ENCODE measurements at places on chromosomes 3 and 15. TPM values are rescaled to one million over a fixed set of nuclear protein-coding genes. Genes with fewer than 3 reads are reported as not detected.

The GASK1A gene
- 1.3 TPM for total RNA-seq

The PLS1 gene
- 0.97 TPM for total RNA-seq

The ARHGEF26 gene
- total RNA-seq: 1.3 TPM

The SPATA12 gene
- total RNA-seq: not detected

The GOLGA8Q gene
- 0.49 TPM for total RNA-seq

The WDR49 gene
- total RNA-seq: 0.49 TPM

The SLC9A9 gene
- total RNA-seq: 23.7 TPM

The GPR160 gene
- total RNA-seq: 0.36 TPM

The GCSAM gene
- not detected for total RNA-seq

The ZNF385D gene
- 1.6 TPM for total RNA-seq

The RAD51 gene
- total RNA-seq: 1.1 TPM

The LRRIQ4 gene
- 0.16 TPM for total RNA-seq

The MINAR1 gene
- 7.1 TPM for total RNA-seq

The SPINK8 gene
- not detected for total RNA-seq

The ACKR4 gene
- total RNA-seq: 170 TPM

The P2RY13 gene
- total RNA-seq: not detected

The ADGRG7 gene
- total RNA-seq: not detected

The LCMT2 gene
- total RNA-seq: 7.5 TPM

The PRR20G gene
- total RNA-seq: not detected

The FBXL22 gene
- total RNA-seq: 1.1 TPM

The COX17 gene
- 4.5 TPM for total RNA-seq

The PLA2G4D gene
- total RNA-seq: not detected

The DUT gene
- 38.7 TPM for total RNA-seq

The MYH15 gene
- 0.16 TPM for total RNA-seq

The TRIM42 gene
- total RNA-seq: not detected

The NMNAT3 gene
- 1.1 TPM for total RNA-seq

The ITPKA gene
- total RNA-seq: 0.32 TPM

The RHOV gene
- total RNA-seq: 0.16 TPM

The TLR9 gene
- not detected for total RNA-seq

The OXTR gene
- 41.3 TPM for total RNA-seq

The XCR1 gene
- total RNA-seq: not detected
